ENCODE measurements at places on chromosomes 12 and 14.

- DNase-seq, result no peak
These were observed 239.3 kb downstream of the TRHDE start for GRCh38 chr12:72511498-72511897.

GRCh38 chr14:103908580-103908979, 19.7 kb upstream of the TDRD9 start:
- DNase-seq, result no peak

- no peak for DNase-seq
These were observed 60.0 kb downstream of the PLEKHA5 start for GRCh38 chr12:19189522-19189921.

GRCh38 chr12:41515953-41516352, 327.8 kb downstream of the PDZRN4 start:
- no peak for DNase-seq

DNA sequence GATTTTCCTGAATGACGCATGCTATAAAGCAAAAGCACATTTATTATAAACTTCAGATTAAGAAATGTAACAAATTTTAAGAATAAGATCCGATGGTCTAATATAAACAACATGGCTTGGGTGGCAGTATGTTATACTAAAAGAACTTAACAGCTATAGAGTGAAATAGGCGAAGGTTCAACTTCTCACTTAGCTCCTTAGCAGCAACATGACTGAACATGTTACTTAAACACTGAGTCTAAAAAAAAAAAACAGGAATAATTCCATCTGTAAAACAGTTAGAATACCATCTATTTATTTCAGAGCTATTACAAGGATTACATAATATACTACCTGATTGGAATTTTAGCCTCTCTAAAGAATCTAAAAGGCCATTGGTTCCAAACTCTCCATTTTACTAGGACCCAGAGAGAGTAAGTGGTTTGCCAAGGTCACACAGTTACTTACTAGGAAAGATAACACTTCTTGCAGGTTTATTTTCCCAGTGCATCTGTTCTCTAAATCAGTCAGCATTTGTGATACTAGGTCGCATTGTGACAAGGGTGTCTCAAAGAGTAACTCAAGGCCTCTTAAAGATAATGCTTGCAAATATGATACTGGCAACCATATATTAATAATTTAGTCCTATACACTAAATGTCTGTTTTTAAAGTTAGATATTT, 14.8 kb downstream of the OSBPL8 start:
- DNase-seq, result no peak
